Smooth muscle cell of the brain vasculature (primary cell): ENCODE measurements at places on chromosomes 2 and 18.

DNA sequence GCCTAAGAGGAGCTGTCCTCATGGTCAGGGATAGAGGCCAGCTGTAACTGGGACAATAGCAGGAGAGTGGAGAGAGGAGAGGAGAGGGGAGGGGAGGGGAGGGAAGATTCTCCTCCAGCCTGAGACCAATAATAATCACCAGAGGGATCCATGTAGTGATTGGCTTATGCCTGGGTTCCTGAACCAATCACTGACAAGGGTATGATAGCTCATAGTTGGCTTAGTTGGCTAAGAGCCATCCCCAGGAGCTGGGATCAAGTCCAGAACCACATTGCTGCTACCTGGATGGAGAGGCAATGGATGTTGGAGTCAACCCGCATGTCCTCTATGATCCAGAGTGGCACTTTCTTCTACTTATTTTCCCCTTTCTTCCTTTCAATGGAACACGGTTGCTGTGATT is 7.7 kb upstream of the ST8SIA5 start:
- no peak for DNase-seq

DNA sequence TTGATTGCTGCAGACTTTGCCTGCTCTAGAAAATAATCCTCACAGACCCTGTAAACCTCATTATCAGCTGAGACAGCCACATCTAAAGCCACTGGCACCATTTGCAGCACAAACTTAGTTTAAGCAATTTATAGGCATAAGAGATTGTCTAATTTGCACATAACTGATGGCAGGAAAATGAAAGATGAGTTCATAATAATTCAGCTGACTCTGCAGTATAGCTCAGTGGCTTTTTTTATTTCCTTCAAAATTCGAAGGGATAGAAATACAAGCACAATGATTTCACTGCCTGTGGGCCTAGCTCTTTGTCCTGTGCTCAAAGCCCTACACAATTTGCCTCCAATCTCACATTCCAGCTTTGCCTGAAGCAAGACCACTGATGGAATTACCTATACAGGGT is 341.2 kb downstream of the RAD51AP2 start:
- DNase-seq: no peak

- DNase-seq: no peak
Measured at GRCh38 chr2:215851082-215851481, 162.3 kb downstream of the MREG start.

DNA sequence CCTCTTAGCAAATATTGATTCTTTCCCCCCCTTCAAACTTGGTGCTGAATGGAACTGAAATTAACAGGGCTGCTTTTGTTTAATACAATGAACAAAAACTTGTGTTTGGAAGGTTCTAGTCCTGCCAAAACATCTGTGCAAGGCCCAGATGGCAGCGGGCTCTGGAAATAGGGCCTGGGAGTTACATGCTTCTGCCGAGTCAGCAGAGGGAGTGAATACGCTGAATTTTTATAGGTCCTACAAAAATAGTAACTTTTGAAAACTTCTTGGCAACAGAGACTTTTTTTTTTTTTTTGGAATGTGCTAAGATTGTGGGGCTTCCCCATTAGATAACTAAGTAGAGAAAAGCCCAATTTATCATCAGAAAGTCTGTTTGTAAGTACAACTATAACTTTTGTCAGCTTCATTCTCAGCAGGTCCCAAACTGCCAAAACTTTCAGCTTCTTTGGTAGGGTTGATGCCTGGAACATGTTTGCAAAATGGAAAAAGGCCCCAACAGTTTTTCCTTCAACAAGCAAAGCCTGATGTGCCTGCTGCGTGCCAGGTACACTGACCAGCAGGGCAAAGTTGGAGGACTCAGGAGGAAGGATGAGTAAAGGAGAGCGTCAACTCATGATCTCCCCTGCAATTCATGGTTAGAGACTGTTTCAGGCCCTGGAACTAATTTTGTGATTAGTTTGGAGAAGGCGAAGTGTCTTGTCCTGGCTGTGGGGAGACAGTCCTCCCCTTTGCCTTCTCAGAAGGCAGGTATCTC is 45.1 kb upstream of the HDAC4 start:
- DNase-seq: no peak

DNA sequence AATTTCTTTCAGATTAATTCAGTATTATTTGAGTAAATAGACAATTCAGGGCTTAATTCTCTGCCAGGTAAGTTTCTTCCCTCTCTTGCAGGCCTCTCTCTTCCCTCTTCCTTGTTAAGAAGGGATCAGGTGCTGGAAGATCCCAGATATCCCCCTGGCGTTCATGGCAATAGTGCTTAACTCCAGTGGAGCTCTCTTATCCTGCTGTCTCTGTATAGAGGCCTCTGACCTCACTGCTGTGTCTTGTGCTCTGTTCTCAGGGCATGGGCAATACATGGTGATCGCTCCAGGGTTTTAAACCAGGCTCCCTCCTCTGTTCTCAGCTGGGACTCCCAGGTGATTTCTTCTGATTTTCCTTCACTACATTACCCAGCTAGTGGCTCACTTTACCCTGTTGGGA is 226.8 kb downstream of the MC4R start:
- DNase-seq: no peak

DNA sequence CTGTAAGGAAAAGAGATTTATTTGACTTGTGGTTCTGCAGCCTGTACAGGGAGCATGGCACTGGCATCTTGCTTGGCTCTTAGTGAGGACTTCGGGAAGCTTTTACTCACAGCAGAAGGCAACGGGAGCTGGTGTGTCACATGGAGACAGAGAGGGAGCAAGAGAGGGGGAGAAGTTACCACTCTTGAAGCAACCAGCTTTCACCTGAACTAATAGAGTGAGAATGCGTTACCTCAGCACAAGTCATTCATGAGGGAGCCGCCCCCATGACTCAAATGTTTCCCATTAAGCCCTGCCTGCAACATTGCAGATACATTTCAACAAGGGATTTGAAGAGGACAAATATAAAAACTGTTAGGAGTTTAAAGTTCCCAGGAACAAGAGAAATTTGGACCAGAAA is 190.0 kb downstream of the CYRIA start:
- no peak for DNase-seq

- DNase-seq: no peak
Measured at GRCh38 chr2:72415781-72416475, 268.3 kb upstream of the CYP26B1 start.

DNA sequence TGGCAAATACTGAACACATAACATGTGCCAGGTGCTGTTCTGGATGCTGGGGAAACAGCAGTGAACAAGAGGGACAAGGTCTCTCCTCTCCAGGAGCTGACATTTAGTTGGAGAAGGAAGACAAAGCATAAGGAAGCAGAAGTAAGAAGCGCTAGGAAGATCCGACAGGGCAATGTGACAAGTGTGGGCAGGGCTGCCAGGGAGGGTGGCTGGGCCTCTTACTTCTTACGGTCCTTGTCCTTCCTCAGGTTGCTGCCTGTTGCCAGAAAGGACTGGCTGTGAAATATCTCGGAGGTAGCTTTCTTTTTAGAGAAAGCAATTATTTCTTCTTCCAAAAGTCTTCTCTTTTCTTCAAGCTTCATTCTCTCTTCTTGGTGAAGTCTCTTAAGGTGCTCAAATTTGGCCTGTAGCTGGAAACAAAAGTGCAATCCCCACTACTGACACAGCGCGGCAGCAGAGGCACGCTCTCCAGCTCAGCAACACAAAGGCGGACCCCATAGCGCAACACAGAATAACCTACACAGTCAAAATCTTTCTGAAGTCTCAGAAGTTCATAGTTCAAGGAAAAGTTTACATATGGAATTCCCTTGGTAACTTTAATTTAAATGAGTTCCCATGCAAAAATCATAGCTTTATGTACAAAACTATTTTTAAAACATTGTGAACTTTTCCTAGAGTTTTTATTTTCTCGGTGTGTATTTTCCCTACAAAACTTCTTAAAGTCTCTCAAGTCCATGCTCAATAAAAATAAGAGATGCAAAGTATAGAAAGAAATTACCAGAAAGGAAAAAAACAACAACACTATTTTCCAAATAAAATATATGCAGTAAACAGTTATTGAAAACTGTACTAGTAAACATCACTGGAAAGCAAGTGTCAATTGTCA is 67.7 kb downstream of the SEPTIN10 start:
- DNase-seq: peak; percentile 36

DNA sequence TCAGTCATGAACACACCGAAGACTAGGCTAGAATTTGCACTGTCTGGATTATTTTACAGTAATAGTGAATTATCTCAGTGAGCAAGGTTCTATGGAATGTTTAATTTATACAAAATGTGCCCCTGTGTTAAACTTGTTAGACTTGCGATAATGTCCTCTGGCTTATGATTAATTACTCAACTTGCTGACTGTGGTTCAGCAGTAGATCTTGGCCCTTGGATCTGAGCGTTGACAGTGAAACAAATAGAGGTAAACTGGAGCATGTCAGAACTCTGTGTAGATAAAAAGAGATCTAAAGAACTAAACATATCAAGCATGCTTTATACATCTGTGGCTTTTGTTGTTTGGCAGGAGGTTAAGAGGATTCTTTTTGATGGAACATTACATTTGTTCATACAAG is 407.6 kb downstream of the DSEL start:
- DNase-seq: no peak

GRCh38 chr18:41391616-41392595 is 563.1 kb upstream of the PIK3C3 start:
- DNase-seq: peak; percentile 4

GRCh38 chr18:46719388-46719787 is 37.5 kb downstream of the ST8SIA5 start:
- DNase-seq: no peak

GRCh38 chr18:74060579-74060978 is 87.1 kb downstream of the FBXO15 start:
- DNase-seq: no peak

DNA sequence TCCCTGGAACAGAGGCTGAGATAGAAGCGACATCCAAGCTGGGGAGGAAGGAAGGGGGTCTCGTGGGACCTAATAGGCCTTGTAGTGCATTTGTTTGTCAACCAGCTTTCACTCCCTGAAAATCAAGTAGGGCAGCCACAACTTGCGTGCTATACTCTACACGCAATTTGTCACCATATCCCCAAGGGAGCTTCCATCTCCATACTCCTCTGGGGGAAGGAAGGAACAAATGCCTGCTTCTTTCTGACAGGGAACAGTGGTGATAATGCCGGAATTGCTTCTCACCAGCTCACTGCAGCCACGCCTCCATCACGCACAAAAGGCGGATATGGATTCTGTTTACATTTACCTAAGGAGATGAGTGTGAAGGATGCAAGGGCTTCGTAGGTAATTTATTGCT is 213.4 kb downstream of the TMEM163 start:
- no peak for DNase-seq

GRCh38 chr2:33673937-33674336 is 74.8 kb upstream of the FAM98A start:
- DNase-seq: no peak

DNA sequence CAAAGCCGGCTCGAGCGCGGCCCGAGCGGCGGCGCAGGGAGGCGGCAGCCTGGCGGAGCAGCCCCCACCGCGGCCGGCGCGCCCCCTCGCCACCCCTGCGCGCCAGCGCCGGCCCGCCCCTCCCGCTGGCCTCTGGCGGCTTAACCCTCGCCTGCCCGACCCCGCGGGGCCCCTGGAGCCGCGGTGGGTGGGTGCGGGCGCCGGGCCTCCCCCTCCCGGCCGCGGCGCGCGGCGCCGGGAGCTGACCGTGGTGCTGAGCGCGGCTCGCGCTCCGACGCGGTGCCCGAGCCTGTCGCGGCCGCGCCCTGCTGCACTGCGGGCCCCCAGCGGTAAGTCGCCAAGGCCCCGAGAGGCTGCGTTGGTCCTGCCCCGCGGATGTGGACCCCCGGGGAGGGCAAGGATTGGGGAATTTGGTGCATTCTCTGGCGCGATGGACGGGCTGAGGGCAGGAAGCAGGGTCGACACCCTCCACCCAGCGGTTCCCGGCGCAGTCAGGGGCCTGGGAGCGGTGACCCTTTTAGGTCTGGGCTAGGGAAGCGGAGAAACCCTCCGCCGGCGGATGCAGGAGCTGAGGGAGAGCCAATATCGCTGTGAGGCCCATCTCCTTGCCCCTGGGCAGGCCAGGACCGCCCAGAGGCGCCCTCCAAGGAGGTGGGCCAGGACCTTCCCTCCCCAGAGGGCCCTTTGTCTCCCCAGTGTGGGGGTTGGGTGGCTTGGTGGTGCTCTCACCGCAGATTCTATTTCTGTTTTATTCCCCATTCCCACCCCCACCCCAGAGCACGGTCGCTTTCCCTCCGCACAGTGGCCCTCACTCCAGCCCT is 923 bp downstream of the AMER3 start:
- no peak for DNase-seq

DNA sequence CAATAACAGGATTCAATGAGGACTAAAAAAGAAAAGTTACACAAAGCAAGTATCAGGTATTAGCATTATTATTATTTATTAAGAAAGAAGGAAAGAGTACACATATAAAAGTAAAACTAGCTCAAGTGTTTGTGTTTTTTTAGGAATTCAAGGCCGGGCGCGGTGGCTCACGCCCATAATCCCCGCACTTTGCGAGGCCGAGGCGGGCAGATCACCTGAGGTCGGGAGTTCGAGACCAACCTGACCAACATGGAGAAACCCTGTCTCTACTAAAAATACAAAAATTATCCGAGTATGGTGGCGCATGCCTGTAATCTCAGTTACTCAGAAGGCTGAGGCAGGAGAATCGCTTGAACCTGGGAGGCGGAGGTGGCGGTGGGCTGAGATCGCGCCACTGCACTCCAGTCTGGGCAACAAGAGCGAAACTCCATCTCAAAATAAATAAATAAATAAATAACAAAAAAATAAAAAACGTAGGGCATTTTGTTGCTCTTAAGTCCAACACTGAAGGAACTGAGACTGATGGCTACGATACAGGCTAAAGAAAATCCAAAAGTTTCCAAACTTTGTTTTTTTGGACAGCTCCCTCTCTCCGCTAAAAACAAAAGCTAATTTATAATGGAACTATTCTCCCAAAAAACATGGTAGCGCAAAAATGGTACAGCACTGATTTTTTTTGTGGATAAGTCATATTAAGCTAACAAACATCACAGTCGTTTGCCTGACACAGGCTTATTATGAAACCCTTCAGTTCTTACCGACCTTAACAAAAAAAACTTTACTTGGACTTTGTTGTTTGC is 1.7 kb downstream of the TRAPPC8 start:
- no peak for DNase-seq

DNA sequence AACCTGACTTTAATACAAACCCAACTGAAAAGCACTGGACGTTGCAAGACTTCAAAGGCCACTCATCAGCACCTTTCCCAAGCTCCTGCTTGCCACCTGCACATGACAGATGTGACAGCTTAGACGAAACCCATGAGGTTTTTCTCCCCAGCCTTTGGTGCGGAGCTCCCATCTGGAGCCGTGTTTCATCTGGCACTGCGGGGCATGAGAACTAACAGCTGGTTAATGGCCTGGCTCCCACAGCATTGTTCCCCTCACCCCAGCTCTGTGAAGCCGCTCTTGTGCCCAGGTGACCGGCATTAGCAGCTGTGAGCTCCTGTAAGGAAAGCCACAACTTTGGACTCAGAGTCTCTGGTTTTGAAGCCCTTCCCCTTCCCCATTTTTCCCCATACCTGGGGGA is 50.9 kb downstream of the GALR1 start:
- DNase-seq: no peak

DNA sequence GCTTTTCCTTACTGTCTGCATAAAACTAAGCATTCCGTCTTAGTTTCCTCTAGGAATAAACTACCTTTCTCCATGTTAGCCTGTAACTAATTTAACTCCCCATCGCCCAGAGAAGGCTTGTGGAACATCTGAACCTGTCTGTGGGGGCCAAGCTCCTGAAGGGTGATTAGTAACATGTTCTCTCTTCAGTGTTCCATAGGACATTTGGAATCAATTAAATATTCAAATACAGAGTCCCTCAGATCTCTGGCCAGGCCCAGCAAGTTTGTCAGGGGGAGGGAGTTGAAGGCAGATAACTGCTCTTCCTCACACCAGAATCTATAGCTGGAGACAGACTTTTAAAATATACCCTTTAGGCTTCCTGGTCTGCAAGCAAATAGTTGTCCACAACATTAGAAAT is 8.8 kb downstream of the RDH14 start:
- DNase-seq: no peak
